Testis (tissue), 5 donors: ENCODE measurements at places on chromosomes 4 and X. TPM values are rescaled to one million over a fixed set of nuclear protein-coding genes. Genes with fewer than 3 reads are reported as not detected.

Gene DCX
- polyA plus RNA-seq = 0.44 TPM

Gene NSUN7
- 41.1 TPM for polyA plus RNA-seq

Gene FAM241A
- 5.7 TPM for polyA plus RNA-seq

GRCh38 chr4:64729561-64729960 lies 320.3 kb upstream of the TECRL start:
- no peak for DNase-seq

DNA sequence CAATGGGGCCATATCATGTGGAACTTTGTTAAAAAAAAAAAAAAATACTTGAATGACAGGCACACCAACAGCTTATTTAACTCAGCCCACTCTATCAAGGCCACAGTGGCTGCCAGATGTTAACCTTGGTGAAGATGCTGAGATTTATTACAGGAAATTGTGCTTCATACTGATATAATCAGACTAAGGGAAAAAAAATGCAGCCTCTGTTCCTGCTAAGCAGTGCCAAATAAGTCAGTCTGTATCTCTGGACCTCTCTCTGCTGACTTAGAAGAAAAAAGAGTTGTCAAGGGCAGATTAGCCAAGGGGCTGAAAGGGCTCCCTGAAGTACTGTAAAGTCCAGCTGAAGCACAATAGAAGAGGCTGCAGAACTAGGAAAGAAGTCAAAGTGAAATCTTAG lies 677.7 kb upstream of the HTR2C start:
- no peak for DNase-seq

DNA sequence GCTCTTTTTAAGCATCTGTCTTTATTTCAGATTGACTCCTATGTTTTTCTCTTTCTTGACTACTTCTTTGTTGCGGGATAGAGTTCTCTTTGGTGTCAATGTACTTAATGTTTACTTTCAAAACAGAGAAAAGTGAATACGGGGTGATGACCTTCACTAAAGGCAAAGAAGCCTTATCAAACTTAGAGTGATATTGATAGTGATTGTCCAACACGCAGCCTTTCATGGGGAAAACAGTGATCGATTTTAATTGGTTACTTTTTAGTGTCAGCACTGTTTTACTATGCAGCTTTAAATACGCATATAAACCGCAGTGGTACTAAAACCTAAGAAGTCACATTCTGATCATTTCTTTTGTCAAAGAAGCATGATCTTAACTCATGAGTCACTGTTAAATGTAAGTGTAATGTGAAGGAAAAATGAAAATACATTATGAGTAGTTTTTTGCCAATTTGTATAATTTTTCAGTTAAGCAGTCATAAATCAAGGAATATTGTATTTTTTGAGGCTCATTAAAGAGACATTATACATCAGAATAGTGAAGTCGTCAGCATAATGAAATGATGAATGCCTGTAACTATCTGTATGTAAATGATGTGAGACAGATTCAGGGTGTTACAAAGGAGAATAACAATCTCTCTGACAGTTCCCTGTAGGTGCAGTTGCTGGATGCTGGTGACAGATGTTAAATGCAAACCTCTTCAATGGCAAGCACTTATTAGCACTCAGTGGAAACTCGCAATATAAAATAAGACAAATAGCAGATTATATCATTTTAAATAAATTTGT lies 2082.8 kb upstream of the TENM3 start:
- no peak for DNase-seq

DNA sequence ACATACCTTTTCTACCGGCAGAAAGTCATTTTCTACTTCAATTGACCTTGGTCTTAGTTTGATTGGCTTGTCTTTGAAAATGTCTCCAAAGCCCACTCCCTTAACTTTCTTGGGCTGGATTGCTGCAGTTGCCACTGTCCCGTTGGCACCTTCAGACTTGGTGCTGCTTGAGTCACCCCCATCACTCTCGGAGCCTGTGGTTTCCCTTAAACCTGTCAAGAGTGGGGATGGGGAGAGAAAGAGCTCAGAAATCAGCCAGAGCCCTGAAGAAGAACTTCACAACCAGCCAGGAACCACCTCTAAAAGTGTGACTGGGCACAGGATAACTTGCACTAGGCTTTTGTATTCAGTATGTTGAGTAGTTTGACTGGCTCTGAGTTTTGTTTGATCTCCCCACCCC lies 168.5 kb upstream of the MAP3K15 start:
- DNase-seq = no peak

GRCh38 chr4:17218786-17219185 lies 293.1 kb downstream of the QDPR start:
- no peak for DNase-seq

GRCh38 chrX:45322820-45323219 lies 122.1 kb upstream of the DIPK2B start:
- no peak for DNase-seq
